Hematopoietic multipotent progenitor cell treated with erythropoietin and hydrocortisone succinate and interleukin-3 and kit ligand, for 17 days (in vitro differentiated cells): ENCODE measurements at places on chromosomes 2 and 18.

DNA sequence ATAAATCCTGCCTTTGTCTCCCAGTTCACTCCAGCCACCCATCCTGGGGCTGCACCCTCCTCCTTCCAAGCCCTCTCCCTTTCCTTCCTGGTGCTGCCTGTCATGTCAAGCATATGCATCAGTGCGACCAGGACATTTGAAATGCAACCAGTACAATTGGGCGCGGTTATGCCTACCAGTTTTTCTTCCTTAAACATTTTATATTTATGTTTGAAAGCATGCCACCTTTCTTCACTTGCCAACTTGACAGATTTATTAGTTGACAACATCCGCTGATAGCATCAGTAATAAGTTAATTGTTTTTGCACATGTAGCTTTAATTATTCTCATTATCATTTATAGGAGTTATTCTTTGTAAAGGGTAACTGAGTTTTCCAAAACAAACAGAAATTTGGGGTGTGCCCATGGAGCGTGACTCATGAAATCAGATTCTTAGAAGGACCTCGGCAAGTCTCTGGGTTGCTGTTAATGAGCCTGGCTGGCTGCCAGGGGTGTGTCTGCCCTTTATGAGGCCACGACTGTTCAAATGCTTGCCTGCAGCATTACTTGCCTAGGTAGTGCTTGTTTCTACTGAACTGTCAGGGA lies 32.8 kb upstream of the IL1B start:
- DNase-seq: peak; percentile 44

DNA sequence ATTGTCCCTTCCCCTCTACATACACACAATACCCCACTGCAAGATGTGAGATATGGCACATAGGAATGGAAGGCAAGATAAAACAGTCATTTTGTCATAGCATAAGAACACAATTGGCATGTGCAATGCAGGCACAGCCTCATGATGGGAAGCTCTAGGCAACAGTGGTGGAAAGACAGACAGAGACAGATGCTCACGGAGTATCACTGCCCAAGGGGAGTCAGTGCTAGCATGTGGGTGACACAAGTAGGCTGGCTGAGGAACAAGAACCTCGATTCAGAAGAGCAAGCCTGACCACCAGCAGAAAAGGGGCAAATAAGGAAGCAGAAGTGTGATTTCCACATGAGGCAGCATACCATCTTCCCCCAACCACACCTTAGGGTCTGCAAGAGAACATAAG lies 323.6 kb downstream of the PAX3 start:
- DNase-seq: no peak

GRCh38 chr2:224405412-224405811 lies 3.5 kb upstream of the FAM124B start:
- no peak for DNase-seq

- DNase-seq: no peak
These were observed 417.9 kb downstream of the PID1 start for GRCh38 chr2:228853151-228853550.

GRCh38 chr18:33720133-33720532 lies 142.1 kb downstream of the ASXL3 start:
- no peak for DNase-seq

GRCh38 chr2:11490194-11490593 lies 24.2 kb upstream of the E2F6 start:
- DNase-seq: no peak

GRCh38 chr18:9405130-9405529 lies 70.2 kb upstream of the RALBP1 start:
- DNase-seq: no peak

DNA sequence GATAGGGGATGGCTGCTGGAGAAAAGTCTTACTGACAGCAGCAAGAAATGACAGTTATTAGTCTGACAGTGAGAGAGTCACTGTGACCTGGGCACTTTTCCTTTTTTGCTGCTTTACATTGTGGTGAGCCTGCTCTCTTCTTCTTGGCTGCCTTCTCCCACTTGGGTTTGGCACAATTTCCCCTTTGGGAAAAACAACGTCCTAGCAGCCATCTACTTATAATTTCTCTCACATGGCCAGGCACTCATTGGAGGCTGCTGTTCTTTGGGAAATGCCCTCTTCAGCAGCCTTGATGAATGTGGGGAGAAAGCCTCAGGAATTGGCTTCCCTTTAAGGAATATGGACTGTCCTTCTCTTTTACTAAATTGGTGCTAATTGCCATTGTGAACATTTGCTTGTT lies 60.4 kb upstream of the SLC1A4 start:
- no peak for DNase-seq

GRCh38 chr18:34929336-34929780 lies 111.9 kb upstream of the MAPRE2 start:
- no peak for DNase-seq

GRCh38 chr2:133553838-133554408 lies 14.3 kb downstream of the NCKAP5 start:
- DNase-seq: no peak

- no peak for DNase-seq
These were observed 133.6 kb downstream of the SOCS6 start for GRCh38 chr18:70422391-70422965.

GRCh38 chr2:50343150-50343830 lies 688.6 kb downstream of the NRXN1 start:
- no peak for DNase-seq

- no peak for DNase-seq
These were observed 2.4 kb downstream of the SCYGR8 start for GRCh38 chr2:227748079-227748478.
